ENCODE measurements at places on chromosomes 13 and 19.

DNA sequence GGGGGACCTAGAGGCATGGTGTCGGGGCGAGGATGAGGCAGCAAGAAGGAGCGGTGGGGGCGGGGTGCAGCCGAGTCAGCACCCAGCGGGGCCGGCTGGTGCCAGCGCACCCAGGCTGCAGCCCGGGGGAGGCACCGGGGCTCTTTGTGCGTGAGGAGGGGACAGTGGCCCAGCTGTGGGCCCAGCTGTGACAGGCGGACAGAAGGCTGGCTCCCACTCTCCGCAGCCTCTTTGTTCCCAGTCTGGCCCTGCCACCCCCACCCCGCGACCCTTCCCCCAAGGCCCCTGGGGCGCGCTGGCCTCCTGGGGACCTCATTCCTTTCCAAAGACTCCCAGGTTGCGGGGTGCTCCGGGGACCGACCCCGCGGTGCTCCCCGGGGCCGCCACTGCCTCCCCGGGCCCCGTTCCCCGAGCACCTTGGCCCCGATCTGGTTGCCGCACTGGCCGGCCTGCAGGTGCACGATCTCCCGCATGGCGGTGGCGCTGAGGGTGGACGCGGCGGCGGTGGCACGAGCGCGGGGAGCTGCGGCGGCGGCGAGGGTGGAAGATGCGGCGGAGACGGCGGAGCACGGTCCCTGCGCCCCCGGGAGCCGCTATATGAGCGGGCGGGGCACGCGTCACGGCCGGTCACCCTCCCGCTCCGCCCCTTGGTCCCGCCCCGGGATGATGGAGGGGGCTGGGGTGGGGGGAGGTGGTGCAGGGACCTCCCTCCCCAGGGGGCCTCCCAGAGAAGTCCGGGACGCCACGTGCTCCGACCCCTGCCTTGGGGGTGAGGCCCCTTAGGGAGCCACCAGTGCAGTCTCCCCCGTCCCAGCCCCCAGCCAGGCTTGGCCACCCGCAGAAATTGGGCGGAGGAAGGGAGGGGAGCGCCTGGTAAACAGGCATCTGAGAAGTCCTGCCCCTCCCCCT, at the start of gene TUBB4A:
Gene TUBB4A, minus strand, starts transcription at position 570 of the 909 bp plus-strand sequence. Its CDS starts 97 bp downstream, at position 473.
- DNase-seq: no peak

- no peak for DNase-seq
Observed at GRCh38 chr13:76148926-76149325, 512.8 kb downstream of the LMO7 start.

DNA sequence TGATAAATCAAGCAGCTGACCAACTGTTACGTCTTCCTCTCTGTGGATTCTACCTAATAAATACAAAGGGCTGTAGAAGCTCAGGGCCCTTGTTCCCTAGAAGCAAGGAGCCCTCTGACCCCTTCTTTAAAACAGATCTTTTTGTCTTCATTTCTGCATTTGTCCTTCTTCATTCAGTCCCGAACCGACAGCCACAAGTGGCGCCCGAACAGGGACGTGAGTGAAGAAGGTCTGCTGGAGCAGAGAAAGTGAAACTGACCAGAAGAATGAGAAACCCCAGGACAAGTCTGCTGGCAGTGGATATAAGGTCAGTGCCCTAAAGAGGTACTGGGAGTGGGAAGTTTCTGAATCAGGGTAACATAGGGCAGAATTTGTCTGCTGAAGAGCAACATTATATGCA, 13.1 kb downstream of the ZNF773 start:
- DNase-seq: no peak

GRCh38 chr19:35013041-35013819, 13.1 kb downstream of the GRAMD1A start:
- DNase-seq: no peak

DNA sequence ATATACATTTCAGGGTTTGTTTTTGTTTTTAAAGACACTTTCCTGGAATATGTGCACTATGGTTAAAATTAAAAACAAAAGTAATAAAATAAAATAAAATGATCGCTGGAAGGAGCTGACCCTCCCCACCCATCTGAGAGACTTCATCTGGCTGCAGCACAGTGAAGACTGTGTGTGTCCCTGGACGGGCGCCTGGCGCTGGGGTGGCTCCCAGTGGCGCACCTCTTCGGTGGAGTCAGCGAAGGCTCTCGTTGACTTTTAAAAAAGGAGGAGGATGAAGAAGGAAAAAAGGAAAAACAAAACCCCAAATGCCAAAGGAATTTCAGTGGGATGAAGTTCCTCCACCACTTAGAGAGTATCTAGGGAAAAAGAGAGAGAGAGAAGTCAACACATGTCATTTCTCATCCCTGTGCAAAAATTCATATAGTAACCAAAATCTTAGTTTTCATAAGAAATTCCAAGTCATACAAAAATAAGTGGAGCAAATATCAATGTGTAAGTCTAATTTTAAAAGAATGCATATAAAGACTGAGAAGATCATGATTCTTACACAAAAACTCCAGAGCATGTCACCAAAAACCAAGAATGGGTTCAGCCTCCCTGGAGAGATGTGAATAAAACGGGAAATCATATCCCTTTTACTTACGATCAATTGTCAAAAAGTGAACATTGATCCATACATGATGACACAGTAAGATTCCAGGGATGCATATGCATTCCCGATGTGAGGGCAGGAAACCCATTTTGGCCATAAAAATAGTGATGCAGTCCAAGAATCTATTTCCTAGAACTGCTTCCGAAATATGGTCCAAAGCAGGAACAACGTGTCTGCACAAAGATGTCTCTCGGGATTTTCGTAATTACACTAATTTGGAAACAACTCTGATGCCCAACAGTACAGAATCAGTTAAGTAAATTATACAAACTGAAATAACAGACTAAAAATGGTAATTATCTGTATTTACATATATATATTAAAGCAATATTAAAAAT, 123.8 kb downstream of the STK24 start:
- no peak for DNase-seq

DNA sequence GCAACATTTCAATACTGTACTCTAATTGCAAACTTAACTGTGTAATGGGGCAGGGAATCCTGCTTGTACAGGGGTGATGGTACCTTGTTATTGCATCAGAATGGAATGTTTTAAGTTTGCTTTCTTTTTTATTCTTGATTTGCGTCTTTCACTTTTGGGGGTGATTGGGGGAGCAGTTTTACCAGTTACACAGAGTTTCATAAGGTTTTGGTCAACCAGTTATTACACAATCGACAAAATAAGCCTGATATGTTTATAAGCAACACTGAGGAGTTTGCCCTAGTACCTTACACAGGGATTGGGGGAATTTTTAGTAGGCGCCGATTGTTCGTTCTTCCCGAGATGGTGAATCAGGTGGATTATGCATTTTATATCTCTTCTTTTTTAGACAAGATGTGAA, 2.7 kb downstream of the KLF5 start:
- no peak for DNase-seq

DNA sequence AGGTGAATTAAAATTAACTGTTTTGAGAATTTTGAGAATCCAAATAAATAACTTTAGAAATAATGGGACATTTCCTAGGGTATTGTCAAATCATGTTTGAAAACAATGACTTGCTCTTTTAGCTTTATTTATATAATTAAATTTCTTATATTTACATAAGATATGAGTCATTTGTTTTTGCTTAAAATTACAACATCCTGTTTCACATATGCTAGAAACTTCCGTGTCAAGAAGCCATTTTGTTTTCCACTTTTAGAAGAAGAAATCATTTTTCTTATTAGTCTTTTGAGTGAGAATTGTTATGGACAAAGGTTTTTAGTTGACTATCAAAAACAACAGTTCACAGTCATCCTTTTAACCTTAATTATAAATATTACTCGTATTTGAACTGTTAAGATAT, 48.2 kb downstream of the DPY19L3 start:
- no peak for DNase-seq

DNA sequence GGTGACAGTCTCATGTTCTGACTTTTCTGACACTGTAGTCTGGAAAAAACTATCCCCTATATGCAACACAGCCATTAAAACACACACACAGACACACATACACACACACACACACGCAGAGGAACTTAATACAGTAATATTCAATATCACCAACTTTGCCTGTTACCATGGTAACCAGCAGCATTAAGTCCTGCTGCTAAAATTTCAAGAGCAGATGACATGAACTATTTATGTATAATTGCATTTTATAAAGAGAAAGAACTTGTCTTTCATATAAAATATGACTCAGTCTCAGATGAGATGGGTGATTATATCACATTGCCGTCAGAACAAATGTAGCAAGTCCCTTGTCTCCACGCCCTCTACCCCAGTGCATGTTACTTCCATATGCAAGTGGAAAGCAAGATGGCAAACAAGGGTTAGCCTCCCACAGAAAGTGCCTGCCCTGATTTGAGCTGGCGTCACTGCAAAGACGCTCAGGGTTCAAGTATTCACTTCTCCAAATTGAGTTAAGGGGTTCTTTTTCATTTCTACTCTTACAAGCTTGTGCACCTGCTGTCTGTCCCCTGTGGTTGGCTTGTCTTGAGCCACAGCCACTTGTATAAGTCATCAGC, 576.8 kb downstream of the UQCRFS1 start:
- DNase-seq: no peak

DNA sequence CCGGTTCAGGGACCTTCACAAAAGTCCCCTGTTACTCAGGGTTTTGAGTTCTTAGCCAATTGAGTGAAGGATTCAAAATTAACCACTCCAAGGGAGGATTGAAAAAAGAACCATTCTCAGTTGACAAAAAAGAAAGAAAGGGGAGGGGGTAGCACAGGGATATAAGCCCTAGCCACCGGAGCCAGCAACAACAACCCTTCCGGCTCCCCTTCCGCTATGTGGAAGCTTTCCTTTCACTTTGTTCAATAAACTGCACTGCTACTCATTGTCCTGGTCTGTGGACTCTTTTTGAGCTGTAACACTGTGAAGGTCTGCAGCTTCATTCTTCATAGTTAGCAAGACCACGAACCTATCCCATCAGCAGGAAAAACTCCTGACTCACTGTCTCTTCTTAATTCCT, 1488.1 kb upstream of the PRR20A start:
- no peak for DNase-seq

- DNase-seq: no peak
Observed at GRCh38 chr13:20512042-20512683, 13.5 kb downstream of the CRYL1 start.

- DNase-seq: no peak
Observed at GRCh38 chr13:31733647-31734046, 5.7 kb upstream of the RXFP2 start.

- no peak for DNase-seq
Observed at GRCh38 chr19:10006335-10006708, 4.0 kb downstream of the COL5A3 start.

- DNase-seq: no peak
Observed at GRCh38 chr13:45847554-45848224, 3.9 kb downstream of the SIAH3 start.

DNA sequence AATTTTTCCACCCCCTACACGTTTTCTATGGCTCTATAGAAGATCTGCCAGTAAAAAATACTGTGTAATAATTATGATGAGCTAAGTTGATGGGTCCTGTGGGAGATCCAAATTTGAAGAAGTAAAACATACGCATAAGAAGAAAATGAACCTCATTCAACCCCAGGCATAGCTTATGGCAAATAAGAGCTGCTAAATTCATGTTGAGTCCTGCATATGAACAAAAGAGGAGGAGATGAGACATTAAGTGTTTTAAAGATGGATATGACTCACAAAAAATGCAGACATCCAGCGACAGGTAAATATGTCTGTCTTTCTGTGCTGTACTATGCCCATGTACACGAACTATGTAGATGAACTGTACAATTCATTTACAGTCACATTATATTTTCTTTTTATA, 101.9 kb downstream of the LIG4 start:
- DNase-seq: no peak

- no peak for DNase-seq
Observed at GRCh38 chr13:113888701-113889330, 24.9 kb upstream of the GAS6 start.

- DNase-seq: no peak
Observed at GRCh38 chr19:38699027-38699346, 45.3 kb downstream of the CAPN12 start.

- no peak for DNase-seq
Observed at GRCh38 chr13:113155982-113156655, 2.3 kb upstream of the PROZ start.

Measured in NCI-H2081 (cell line).